Stimulated activated CD4-positive, alpha-beta T cell treated with anti-CD3 and anti-CD28 coated beads, Interleukin-12 subunit alpha, Interleukin-12 subunit beta, amount 100 ng/mL, for 24 hours (primary cell): ENCODE measurements at places on chromosomes 2 and 18.

DNA sequence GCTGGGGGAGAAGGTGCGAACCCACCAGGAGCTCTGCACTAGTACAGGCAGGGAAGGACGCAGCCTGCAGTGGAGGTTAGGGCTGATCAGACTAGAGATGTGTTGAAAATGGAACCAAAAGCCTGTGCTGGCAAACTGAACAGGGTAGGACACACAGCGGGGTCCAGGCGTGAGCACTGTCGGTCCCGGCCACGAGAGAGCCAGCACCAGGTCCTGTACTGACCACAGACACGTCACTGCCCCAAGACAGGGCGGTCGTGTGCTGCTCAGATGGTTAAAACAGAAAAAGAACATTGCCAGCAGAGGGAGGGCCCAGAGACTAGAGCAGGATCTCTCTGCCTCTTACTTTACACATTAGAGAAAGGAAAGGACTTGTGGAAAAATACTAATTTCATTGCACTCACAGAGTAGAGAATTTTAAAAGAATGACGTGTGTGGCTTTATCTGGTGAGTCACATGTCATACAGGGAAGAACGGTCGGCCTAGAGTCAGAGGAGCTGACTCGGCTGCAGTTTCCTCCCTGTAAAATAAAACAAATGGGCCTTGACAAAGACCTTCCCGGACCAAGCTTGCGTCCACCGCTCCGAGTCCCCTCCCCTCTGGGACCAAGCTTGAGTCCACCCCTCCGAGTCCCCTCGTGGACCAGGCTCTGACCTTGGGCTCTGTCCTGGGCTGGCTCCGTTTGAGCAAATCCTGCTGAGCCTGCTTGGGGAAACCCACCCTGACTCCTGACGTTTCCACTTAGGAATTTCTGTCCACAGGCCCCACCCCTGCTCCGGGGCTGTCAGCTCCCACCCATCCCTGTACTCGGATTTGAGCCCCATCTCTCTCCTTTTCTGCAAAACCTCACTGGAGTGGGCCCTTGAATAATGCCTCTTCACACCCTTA, 16.7 kb upstream of the ADI1 start:
- DNase-seq: no peak

DNA sequence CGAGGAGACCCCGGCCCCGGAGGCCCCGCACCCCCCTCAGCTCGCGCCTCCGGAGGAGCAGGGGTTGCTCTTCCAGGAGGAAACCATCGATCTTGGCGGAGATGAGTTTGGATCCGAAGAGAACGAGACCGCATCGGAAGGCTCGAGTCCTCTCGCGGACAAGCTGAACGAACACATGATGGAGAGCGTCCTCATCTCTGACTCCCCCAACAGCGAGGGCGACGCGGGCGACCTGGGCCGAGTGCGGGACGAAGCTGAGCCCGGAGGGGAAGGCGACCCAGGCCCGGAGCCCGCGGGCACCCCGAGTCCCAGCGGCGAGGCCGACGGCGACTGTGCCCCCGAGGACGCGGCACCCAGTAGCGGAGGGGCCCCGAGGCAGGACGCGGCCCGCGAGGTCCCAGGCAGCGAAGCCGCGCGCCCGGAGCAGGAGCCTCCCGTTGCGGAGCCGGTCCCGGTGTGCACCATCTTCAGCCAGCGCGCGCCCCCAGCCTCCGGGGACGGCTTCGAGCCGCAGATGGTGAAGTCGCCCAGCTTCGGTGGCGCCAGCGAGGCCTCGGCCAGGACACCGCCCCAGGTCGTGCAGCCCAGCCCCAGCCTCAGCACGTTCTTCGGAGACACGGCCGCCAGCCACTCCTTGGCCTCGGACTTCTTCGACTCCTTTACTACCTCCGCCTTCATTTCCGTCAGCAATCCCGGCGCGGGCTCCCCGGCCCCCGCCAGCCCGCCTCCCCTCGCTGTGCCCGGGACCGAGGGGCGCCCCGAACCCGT, 8.3 kb downstream of the TRAPPC12 start:
- no peak for DNase-seq

DNA sequence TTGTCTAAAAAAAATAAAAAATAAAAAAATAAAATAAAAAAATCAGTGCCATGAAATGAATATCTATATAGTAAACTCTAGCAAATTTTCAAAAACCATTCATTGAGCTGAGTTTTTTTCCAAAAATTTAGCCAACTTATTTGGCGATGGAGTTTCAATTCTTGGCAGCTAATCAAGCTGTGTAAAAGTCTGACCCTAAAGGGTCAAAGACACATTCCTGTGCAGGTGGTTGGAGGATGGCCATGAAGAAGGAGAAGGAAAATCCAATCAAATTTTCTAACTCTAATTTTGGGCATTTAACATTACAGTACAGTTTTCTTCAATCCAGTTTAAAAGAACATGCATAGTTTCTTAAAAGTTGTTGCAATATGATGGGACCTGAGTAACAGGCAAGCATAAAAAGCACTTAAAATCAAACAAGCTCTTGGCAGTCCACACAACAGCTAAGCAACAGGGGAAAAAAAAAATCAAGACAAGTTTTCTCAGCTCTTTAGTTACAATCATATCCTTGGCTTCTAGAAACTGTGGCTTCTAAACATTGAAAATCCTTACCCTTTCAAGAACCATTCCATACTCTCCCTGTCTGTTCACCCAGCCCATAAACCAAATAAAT, 54.5 kb downstream of the ACVR1 start:
- DNase-seq: no peak

DNA sequence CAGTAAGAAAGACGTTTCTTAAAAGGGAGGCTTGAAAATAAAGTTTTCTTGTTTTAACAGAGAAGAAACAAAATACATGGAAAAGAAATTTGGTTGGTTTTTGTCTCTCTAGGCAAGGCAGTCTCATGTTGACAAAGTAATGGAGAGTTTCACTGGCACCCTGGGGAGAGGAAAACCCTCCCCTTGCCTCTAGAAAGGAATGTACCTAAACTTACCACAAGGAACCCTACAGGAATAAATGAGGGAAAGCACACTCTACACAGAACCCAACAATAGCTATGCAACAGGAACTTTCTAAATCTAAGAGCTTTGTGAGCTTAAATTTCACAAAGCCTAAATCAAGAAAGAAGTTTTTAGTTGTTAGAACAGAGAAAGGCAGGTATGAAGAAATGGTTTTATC, 37.0 kb downstream of the FIGN start:
- DNase-seq: no peak

DNA sequence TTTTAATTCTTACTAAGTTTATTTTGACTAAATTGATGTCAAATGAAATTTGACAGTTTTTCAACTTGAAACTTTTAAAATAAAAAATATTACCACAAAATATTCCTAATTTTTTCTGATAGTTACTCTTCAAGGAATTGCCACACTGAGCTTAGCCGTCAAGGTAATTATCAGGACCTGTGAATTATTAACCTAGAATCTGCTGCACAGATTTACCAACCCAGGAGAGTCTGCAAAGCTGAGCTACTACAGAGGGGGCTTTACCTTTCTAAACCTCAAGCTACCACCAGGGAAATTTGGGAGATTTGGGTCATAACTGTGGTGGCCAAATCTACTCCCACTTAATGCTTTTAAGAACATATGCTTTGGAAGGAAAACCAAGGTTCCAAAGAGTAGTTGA, 324.6 kb downstream of the CCDC178 start:
- no peak for DNase-seq

DNA sequence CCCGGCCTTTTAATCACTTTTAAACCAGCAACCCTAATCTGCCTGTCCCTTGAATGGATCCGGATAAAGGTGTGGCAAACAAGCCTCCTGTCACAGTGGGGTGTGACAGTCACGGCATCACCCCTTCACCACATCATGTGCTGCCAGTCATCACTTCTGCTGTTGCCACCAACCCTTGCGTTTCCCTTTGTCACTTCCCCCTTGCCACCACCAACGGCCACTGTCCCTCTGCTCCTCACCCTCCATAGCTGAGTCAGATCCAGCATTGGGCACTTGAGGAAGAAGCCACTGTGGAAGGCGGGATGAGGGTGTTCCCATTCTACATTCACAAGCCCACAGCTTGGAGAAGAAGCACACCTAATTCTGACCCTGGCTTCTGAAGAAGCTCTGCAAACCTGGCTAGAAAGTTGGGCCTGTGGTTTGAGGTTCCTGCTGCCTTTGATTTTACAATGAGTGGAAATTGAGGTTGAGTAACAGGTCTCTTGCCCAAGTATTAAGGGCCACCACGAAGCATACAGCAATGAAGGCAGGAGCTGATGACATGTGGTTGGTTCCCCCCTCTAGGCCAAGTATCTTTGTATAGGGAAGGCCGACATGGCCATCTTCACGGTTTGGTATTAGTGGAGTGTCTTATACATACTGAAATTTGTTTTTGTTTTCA, 22.9 kb upstream of the DARS1 start:
- DNase-seq: no peak

- DNase-seq: peak; percentile 14
These were observed 519 bp downstream of the TTL start for GRCh38 chr2:112482309-112483041.

DNA sequence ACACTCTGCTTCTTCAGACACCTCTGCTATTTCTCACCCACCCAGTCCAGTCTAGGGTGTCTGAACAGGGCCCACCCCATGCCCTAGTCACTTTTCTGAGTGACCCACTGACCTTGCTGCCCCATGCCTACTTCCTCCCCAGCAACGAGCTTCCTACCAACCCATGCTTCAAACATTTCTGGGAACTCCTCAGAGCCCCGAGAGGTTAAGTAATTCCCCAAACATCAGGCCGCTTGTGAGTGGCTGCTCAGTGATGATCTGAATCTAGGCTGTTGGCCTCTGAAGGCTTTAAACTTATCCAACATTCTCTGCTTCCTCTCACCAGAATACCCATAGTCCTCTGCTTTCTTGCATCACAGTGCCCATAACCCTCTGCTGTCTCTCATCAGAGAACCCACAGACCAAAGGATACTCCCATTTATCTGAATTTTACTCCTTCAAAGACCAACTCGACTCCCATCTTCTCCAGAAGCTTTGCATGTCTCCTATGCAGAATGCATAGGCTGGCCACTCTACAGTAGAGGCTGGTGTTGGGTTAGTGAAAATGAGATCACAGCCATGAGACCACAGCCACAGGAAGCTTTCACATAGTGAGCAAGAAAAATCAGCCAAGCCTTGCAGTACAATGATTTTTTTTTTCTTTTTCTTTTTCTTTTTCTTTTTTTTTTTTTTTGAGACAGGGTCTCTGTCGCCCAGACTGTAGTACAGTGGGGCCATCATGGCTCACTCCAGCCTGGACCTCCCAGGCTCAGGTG, 309.5 kb upstream of the LYPD1 start:
- DNase-seq: no peak

GRCh38 chr2:160387558-160388262, 105.9 kb downstream of the RBMS1 start:
- no peak for DNase-seq
